ENCODE measurements at places on chromosomes 12 and 14.

DNA sequence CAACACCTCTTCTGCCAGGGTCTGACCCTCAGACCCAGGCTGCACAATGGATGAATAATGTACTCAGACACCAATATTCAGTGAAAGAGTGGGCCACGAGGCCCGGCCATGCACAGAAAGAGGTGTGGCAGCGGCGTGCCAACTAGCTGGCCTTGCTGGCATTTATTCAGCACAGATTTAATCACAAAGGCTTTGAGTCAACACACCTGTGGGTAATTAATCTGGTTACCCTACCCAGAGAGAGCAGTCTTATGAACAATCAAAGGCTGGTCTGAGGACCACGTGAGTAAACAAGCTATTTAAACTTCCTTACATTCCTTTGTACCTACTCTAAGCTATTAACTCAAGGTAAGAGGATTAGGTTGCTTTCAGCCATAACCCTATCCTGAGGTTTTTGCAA is 324.8 kb downstream of the C12orf50 start:
- DNase-seq: no peak

DNA sequence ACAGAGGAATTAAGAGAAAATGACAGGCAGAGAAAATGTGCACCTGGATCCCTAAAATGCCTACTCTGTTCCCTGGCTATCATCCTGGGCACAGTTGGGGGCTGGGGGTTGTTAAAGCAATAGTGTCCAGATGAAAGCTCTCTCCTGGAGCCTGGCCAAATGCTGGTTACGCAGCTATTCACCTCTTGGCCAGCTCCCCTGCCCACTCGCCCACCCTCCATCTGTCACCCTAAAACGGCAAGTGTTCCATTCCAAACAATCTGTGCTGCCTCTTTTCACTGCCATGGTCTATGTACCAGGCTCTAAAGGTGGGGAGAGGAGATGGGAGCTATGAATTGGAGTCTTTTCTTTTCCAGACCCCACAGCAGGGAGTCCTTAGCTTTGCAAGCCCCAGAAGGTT is 24.7 kb upstream of the NPFF start:
- no peak for DNase-seq

- no peak for DNase-seq
Measured at GRCh38 chr14:38788060-38788459, 315.0 kb downstream of the SEC23A start.

GRCh38 chr14:105940534-105941225 is 414.3 kb downstream of the TMEM121 start:
- DNase-seq: no peak

- DNase-seq: no peak
Measured at GRCh38 chr12:49198431-49199155, 9.7 kb upstream of the TUBA1A start.

- DNase-seq: no peak
Measured at GRCh38 chr12:160858-161257, 53.1 kb downstream of the SLC6A12 start.

- no peak for DNase-seq
Measured at GRCh38 chr14:61130512-61131260, 149.6 kb downstream of the SLC38A6 start.

DNA sequence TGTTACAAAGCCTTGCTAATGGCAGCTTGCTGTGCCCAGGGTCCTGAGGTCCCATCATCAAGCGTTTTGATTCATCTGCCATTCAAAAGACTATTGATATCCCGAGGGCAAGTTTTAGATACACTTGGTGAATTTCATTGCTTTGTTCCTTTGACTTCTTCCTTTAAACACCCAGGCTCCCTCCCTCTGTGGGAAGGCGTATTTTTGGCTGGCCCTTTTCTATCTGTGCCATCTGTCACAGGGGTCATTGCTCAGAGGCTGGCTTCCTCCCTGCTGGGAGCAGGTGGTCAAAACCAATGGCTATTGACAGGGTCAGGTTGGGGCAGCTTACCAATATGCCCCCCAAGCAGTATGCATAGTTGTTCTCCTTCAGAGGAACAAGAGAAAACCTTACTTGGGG is 40.0 kb downstream of the SCN8A start:
- no peak for DNase-seq

- no peak for DNase-seq
Measured at GRCh38 chr12:24688601-24689000, 260.3 kb downstream of the BCAT1 start.

- DNase-seq: peak; percentile 81
Measured at GRCh38 chr12:13147688-13148484, 44.4 kb upstream of the GSG1 start.

DNA sequence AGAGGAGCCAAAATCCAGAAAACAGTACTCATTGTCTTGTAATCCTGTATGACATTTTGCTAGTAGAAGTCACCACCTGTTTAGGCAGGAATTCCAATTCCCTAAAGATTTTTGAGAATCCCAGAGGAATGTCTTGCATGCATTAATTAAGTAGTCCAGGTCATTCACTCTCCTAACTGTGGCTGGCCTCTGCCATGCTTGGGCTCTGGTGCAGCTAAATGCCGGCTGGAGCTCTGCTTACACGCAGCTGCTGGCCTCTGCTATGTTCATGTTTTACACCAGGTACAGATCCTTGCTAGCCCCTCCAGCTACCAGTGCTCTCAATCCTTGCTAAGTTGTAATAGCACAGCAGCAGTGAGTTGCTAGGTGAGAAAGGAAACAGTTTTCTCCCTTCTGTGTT is 16.3 kb upstream of the HIF1A start:
- DNase-seq: no peak

- no peak for DNase-seq
Measured at GRCh38 chr12:24195063-24195462, 245.6 kb upstream of the SOX5 start.

DNA sequence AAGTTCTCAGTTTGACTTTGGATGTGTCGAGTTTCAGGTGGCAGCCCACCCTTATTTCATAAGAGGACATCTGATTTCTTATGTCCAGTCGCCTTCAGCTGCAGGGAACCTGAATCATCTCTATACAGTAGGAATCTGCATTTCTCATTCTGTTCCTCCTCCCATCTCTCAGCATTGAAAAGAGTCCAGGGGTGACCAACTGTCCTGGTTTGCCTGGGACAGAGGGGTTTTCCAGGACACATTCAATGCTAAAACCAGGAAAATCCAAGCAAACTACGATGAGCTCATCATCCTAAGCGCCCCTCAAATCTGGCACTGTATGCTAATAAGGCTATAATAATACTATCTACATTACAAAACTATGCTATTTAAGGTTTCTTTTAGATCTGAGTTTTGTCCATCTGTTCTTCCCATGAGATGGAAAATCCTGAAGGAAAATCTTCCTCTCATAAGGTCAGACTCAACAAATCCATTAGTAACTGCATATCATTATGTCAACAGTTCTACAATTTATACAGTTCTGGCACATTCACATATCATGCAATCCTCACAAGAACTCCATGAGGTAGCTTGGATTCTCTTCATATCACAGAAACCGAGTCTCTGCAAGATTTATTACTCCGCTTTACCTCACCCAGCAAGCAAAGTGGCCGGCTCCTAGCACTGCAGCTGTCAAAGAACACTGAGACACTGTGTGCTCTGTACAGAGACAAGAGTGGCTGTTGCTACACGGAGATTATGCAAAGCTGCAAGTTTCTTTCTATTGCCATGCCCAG is 15.6 kb upstream of the CALM1 start:
- no peak for DNase-seq

- no peak for DNase-seq
Measured at GRCh38 chr12:62683776-62684569, 217.3 kb downstream of the MON2 start.

- DNase-seq: no peak
Measured at GRCh38 chr12:62400135-62400534, 66.5 kb upstream of the MON2 start.

DNA sequence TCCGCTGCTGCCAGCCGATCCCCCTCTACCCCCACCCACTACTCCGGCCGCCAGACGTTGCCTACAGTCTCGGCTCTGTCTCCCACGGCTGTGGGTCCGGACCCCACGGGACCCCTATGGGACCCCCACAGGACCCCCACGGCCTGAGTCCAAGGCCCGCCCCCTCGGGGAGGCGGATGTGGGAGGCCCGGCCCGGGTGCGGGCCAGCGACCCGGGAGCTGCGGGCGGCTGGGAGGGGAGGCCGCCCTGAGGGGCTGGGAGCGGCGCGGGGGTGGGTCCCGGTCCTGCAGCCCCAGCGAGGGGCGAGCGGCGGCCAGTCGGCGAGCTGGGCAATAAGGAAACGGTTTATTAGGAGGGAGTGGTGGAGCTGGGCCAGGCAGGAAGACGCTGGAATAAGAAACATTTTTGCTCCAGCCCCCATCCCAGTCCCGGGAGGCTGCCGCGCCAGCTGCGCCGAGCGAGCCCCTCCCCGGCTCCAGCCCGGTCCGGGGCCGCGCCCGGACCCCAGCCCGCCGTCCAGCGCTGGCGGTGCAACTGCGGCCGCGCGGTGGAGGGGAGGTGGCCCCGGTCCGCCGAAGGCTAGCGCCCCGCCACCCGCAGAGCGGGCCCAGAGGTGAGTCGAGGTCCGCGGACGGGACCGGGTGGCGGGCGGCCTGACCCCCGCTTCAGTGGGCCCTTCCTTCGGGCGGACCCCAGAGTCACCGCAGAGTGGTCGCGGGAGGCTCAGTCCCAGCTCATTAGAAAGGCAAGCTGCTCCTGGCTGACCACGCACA is at the start of gene ACVRL1:
Gene ACVRL1 (plus strand): TSS at position 422 of the 773 bp plus-strand sequence. CDS start 4,971 bp downstream, outside the sequence.
- no peak for DNase-seq

GRCh38 chr12:24943947-24944600 is 4.8 kb downstream of the BCAT1 start:
- no peak for DNase-seq

DNA sequence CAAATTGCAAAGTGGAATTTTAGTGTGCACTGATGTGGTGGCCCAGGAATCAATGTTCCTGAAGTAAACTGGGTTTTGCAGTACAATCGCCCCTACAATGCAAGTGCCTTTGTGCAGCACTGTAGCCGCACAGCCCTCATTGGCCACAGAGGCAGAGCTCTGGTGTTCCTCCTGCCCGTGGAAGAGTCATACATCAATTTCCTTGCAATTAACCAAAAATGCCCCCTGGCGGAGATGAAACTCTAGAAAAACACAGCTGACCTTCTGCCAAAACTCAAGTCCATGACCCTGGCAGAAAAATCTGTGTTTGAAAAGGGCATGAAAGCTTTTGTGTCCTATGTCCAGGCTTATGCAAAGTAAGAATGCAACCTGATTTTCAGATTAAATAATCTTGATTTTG is 117.9 kb upstream of the PRB2 start:
- DNase-seq: peak; percentile 36

- no peak for DNase-seq
Measured at GRCh38 chr12:71430756-71431155, 8.8 kb upstream of the LGR5 start.

DNA sequence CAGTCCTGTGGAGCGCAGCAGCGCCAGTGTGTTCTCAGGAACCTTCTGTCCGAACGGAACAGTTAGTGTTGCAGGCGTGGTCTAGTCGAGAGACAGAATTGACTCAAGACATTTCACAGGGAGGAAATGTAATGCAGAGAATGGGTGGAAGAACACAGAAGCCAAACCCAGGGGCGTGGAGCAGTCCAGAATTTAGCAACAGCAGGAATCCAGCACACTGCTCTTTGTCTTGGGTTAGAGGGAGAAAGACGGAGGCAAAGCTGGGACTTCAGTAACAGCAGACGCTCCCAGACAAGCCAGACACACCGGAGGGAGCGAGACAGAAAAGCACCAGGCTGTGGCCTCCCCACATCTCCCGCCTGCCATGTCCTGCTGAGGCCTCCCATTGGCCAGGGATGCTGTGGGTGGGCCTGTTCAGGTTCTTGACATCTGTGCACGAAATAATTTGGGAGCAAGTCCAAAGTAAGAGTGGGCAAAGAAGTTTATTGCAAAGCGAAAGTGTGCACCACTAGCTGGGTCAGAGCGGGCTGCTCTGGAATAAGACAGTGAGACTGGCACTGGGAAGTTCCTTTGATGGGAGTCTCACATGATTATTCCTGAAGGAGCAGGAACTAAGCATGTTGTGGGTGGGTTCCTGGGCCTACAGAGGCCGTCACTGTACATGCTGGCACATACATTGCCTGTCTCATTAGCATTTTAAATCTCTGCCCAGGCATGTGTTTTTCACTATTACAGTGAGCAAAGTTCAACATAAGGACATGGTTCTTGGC is 339.3 kb upstream of the SFSWAP start:
- DNase-seq: no peak

- no peak for DNase-seq
Measured at GRCh38 chr12:120851444-120851843, 52.7 kb downstream of the SPPL3 start.

DNA sequence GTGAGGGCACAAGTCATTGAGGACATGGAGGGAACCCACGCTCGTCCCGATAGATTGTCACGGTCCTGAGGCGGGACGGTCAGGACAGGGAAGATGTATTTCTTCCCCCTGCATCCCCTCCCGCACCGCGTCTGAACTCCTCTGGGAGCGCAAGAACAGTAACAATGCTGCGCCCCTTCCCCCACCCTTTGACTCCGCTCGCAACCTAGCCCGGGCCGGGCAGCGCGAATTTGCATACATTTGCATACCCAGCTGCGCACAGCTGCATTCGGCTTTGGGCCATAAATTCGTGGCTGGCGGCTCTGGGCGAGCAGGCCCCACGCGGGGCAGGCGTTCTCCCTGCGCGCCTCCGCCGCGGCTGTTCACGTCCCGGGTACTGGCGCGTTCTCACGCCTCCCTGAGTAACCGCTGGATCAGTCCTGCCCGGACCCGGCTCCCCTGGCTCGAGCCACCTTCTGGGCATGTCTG is 29.0 kb upstream of the SMUG1 start:
- DNase-seq: no peak

GRCh38 chr12:52612431-52613383 is 5.7 kb downstream of the KRT73 start:
- no peak for DNase-seq

DNA sequence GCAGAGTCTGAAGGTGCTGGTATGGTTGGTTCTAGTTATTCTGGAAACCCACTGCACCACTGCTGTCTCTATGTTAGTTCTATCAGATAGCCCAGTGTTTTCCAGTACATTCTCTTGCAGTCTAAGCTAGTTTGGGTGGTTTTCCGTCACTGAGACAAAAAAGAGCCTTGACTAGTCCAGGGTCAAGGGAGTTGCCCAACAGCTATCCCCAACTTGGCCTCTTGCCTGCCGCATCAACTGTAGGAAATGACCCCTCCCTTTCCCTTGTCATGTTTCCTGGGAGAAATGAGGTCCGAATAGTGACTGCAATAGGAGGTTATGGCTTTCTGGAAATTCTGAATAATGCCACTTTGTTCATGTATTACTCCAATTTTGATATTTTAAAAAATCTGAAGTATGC is 160.4 kb downstream of the EFCAB11 start:
- DNase-seq: no peak

GRCh38 chr14:101992708-101993107 is 28.3 kb downstream of the DYNC1H1 start:
- no peak for DNase-seq

- no peak for DNase-seq
Measured at GRCh38 chr12:124577986-124578385, 10.6 kb upstream of the NCOR2 start.

- DNase-seq: peak; percentile 61
Measured at GRCh38 chr14:35122696-35123387, 490 bp downstream of the PRORP start.

GRCh38 chr12:107484230-107484629 is 201.4 kb upstream of the PWP1 start:
- no peak for DNase-seq

- DNase-seq: peak; percentile 67
Measured at GRCh38 chr12:57118711-57119271, 7.6 kb upstream of the STAT6 start.
